ENCODE measurements at places on chromosomes 4 and X. TPM values are rescaled to one million over a fixed set of nuclear protein-coding genes. Genes with fewer than 3 reads are reported as not detected.

The RHOXF1 gene
- 0.72 TPM for total RNA-seq

The PABPC1L2A gene
- total RNA-seq, result not detected

The PLAC8 gene
- 81.7 TPM for total RNA-seq

The NAP1L2 gene
- 2.6 TPM for total RNA-seq

The SPP1 gene
- 45.4 TPM for total RNA-seq

GRCh38 chr4:40811956-40812355, 62.2 kb downstream of the NSUN7 start:
- H3K4me1 ChIP-seq, result peaks cover 4% of the 10 kb centered on the region
- H3K27me3 ChIP-seq, result no peaks in the 10 kb centered on the region
- peak overlapping the region; percentile 77 for H3K27ac ChIP-seq
- H3K36me3 ChIP-seq, result peaks cover 22% of the 10 kb centered on the region

- H3K4me3 ChIP-seq, result no peak overlapping the region
- H3K36me3 ChIP-seq, result peaks cover 24% of the 10 kb centered on the region
- H3K27ac ChIP-seq, result no peak overlapping the region
- DNase-seq, result no peak
Observed at GRCh38 chr4:75662626-75663025, 10.6 kb downstream of the G3BP2 start.

DNA sequence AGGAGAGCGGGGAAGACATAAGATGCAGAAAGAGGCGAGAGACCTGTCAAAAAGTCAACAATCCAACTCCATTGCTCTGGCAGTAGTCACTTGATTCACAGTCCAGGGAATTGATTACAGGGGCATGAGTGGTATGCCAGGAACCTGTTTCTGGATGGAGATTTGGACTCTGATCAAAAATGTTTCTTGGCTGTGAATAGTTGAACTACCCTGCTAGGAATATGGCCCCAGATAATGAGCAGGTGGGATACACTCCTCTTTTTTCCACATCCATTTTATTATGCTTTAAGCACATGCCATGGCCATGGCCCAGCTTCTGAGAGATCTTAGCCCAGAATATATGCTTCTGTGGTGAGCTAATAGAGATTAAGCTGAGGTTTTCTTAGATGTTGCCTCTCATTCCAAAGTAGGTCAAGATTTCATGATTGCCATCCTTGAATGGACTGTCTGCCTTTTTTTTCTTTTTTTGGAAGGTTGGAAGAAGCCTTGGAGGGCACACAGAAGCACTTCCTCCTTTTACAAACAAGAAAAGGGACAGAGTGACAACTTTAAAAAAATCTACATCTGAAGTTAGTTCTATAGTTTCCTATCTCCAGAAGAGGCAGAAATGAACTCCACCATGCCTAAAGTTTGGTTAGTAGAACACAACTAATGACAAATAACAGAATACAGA, 121.9 kb downstream of the KIT start:
- H3K27me3 ChIP-seq, result no peaks in the 10 kb centered on the region
- H3K36me3 ChIP-seq, result no peaks in the 10 kb centered on the region
- H3K27ac ChIP-seq, result no peak overlapping the region
- no peak overlapping the region for H3K4me3 ChIP-seq
- peaks cover 16% of the 10 kb centered on the region for H3K4me1 ChIP-seq

GRCh38 chrX:153537526-153538295, 20.3 kb downstream of the ATP2B3 start:
- no peaks in the 10 kb centered on the region for H3K27me3 ChIP-seq
- no peak overlapping the region for H3K27ac ChIP-seq
- H3K4me3 ChIP-seq, result no peak overlapping the region

GRCh38 chrX:123756320-123756719, 23.5 kb upstream of the THOC2 start:
- H3K27ac ChIP-seq, result no peak overlapping the region
- H3K4me3 ChIP-seq, result no peak overlapping the region
- no peak for DNase-seq
- H3K36me3 ChIP-seq, result no peaks in the 10 kb centered on the region
- H3K27me3 ChIP-seq, result no peaks in the 10 kb centered on the region

- H3K27me3 ChIP-seq, result no peaks in the 10 kb centered on the region
- DNase-seq, result no peak
- H3K36me3 ChIP-seq, result no peaks in the 10 kb centered on the region
- H3K4me3 ChIP-seq, result no peak overlapping the region
Observed at GRCh38 chr4:171157462-171158082, 655.6 kb upstream of the GALNTL6 start.

DNA sequence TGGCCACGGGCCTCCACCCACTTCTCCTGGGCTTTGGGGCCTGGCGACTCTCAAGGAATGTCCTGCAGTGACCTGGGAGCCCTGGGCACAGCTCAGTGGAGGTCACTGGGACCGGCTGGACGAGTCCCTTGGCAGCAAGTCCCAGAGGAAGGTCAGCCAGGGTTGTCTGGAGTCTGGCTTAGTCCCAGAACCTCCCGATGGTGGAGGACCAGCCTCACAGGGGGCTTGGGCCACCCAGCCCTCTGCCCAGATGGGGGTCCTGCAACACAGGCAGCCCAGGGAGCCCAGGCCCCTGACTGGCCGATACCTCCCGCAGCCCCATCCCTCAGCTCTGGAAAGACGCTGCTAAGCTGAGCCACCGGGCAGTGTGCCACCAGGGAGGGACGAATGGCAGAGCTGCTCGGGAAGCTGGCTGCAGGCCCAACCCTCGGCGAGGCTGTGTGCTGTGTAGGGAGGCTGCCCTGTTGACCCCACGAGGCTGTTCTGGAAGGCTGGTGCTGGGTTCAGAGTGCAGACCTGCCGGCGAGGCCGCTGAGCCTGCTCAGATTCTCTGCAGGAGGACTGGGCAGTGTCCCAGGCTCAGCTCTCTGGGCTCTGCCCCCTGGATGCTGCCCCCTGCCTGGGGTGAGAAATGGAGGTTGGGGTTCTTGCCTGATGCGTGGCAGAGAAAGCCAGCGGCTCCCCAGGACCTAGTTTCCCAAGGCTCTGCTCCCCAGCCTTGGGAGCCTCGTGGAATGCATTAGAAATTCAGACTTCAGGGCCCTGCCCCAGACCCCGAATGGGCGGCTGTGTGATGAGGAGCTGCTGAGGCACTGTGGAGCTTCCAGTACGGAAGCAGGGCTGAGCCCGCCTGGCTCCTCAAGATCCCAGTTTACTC, 61.7 kb downstream of the ADRA2C start:
- H3K4me3 ChIP-seq, result no peak overlapping the region
- DNase-seq, result peak; percentile 89
- H3K4me1 ChIP-seq, result peaks cover 7% of the 10 kb centered on the region
- peaks cover 1% of the 10 kb centered on the region for H3K27me3 ChIP-seq

DNA sequence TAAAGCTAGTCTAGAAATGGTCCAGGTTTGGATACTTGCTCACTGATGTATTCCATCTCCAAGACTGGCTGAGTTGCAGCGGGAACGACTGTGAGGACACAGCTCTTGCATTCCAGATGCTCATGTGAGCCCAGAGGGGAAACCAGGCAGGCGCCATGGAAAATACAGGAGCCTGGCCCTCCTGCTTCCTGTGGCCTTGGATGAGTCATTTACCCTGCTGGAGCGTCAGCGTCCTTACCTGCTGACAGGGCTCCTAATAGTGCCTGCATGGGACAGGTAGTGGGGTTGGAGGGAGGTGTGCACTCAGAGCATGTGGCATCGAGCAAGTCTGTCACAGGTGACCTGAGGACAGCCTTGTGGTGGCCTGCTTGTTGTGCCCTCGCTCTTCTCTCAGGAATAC, 69.4 kb downstream of the NSG1 start:
- H3K27ac ChIP-seq, result no peak overlapping the region
- DNase-seq, result no peak
- H3K4me3 ChIP-seq, result no peak overlapping the region
- no peaks in the 10 kb centered on the region for H3K27me3 ChIP-seq
- peaks cover 73% of the 10 kb centered on the region for H3K36me3 ChIP-seq

DNA sequence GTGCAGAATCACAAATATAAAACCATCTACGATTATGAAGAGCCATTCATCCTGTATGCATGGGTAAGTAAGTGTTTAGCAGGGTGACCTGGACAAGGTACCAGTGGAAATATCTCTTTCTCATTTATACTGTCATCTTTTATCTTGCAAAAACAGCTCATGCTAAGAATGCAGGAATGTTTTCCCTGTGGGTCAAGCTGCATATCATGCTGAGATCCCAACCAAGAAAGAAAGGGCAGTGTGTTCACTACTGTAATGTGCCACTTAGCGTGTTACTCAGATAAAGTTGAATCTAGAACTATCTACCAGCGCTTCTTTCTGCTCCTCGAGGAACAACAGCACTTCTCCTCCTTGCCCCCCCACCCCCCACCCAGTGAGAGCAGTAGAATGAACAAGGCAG, 212.7 kb upstream of the TBL1X start:
- no peaks in the 10 kb centered on the region for H3K27me3 ChIP-seq
- no peak overlapping the region for H3K4me3 ChIP-seq
- no peaks in the 10 kb centered on the region for H3K36me3 ChIP-seq

DNA sequence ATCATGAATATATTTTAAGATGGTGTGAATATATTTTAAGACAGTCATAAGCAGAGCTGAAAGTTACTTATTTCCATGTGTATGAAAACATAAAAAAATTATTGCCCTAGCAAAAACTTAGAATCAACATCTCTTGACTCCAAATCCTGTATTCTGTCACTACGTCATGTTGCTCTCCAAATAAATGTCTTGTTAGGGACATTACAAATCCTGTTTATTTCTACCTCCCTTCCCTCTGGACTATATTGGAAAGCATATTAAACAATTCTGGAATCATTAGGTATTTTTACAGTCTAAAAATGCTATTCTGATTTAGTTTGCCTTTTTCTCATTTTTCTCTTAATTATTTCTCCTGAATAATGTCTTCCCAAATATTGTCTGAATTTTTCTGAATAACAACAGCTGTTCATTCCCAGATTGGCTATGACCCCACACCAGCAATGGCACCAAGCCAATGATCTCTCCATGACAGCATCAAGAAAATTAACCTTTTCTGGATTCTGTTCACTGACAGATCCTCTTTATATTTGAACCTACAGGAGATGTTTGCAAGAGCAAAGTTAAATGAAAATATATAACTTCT, 523.1 kb downstream of the IQCM start:
- peaks cover 7% of the 10 kb centered on the region for H3K4me1 ChIP-seq
- no peak overlapping the region for H3K4me3 ChIP-seq
- H3K27ac ChIP-seq, result no peak overlapping the region
- no peak for DNase-seq

DNA sequence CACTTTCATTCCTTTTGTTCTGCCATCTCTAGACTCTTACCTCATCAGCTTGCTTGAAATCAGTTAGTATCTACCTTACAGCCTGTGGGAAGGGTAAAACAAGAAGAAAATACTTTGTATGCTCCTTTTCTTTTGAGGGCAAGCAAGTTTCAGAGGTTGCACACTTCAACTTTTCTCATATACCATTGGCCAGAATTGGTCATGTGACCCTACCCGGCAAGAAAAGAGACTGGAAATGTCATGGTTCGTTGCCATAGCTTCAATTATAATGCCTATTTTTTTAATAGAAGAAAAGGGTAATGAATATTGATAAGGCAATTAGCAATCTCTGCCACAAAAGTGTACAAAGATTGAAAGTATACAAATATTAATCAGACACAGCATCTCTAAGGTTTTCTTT, 346.7 kb upstream of the TACR3 start:
- H3K36me3 ChIP-seq, result no peaks in the 10 kb centered on the region
- H3K27me3 ChIP-seq, result no peaks in the 10 kb centered on the region
- H3K4me3 ChIP-seq, result no peak overlapping the region
- no peak for DNase-seq
- no peak overlapping the region for H3K27ac ChIP-seq
- H3K4me1 ChIP-seq, result no peaks in the 10 kb centered on the region

DNA sequence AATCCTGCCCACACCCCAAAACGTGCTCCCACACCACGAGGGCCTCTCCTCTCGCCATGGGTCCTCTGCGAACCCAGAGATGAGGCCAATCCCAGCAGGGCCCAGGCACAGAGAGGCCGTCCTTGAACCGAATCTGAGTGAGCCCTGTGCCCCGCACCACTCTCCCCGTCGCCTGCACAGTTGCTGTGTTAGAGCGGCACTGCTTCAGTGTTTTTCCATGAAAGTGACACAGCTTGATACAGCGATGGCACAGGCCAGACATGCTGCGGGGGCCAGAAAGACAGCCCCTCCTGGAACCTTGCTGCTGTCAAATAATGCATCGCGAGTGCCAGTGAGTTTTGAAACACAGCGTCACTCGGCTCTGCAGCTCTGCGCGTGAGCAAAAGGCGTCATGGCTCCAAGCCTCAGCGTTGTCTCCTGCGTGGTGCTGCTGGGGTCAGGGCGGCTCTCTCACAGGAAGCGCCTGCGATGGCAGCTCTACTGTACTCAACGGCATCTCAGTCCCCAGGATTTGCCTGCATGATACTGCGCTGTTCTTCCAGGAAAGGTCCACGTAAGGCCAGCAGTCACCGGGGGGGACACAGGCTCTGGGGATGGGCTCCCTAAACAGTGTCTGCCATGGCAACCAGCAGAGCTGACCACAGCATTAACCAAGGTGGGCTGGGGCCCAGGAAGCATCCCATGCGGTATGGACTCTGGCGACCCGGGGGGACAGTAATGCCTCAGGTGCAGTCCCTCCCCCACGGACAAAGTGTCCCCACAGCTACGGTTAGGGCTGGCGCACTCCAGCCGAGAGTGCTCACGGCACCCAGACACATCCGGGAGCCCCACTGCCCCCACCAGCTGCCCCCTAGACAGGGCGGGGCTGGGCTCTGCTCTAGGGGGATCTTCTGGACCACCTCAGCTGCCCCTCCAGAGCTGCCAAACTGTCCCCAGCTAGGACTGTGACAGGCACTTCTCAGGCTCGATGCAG, 63.1 kb downstream of the ACOX3 start:
- no peaks in the 10 kb centered on the region for H3K36me3 ChIP-seq
- no peak overlapping the region for H3K27ac ChIP-seq
- no peak overlapping the region for H3K4me3 ChIP-seq
- no peaks in the 10 kb centered on the region for H3K27me3 ChIP-seq
- no peaks in the 10 kb centered on the region for H3K4me1 ChIP-seq

DNA sequence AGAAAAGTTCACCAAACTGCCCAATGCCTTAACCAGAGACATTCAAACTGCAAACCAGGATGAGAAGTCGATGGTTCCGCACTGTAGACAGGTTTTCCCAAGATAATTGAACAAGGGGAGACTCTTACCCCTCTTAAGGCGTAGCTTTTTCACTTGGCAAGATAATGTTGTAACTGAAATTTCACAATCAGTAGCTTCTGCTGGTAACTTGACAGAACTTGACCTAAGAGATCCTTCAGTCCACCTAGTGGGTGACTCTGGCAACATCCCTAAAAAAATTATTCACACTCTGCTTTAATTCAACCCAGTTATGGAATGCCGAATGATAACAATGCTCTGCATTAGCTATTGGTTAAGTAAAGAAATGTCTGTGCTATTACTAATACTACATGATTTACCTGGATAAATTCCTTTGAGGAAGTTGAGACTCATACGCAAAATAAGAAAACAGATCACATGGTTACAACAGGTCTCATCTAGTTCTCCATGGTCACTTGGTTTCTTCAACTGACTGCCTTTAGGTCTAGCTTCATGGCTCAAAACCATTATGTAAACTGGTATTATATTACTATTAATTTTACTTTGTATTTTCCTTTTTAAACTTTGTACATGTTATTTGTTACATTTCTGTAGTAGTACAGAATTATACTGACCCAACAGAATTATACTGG, 9.1 kb downstream of the ELF2 start:
- peaks cover 37% of the 10 kb centered on the region for H3K4me1 ChIP-seq
- H3K36me3 ChIP-seq, result no peaks in the 10 kb centered on the region
- no peaks in the 10 kb centered on the region for H3K27me3 ChIP-seq
- no peak for DNase-seq

GRCh38 chr4:155430895-155431795, 54.4 kb upstream of the MAP9 start:
- H3K4me1 ChIP-seq, result no peaks in the 10 kb centered on the region
- no peaks in the 10 kb centered on the region for H3K36me3 ChIP-seq
- DNase-seq, result no peak
- no peaks in the 10 kb centered on the region for H3K27me3 ChIP-seq
- no peak overlapping the region for H3K4me3 ChIP-seq
- no peak overlapping the region for H3K27ac ChIP-seq

Data from upper lobe of right lung (tissue), 1 donor.